ENCODE measurements at places on chromosomes 3 and 15. TPM values are rescaled to one million over a fixed set of nuclear protein-coding genes. Genes with fewer than 3 reads are reported as not detected.

Gene PAK6
- not detected for total RNA-seq

- DNase-seq, result no peak
These were observed 619.2 kb downstream of the NAALADL2 start for GRCh38 chr3:175478301-175478700.

- DNase-seq, result no peak
These were observed 95.5 kb upstream of the COL8A1 start for GRCh38 chr3:99542767-99543518.

Gene CPEB1
- total RNA-seq, result 15.2 TPM

- DNase-seq, result no peak
These were observed 218.3 kb downstream of the NTRK3 start for GRCh38 chr15:88038261-88038660.

GRCh38 chr3:188486126-188486525 lies 332.2 kb downstream of the LPP start:
- DNase-seq, result no peak
